Activated CD4-positive, alpha-beta T cell treated with anti-CD3 and anti-CD28 coated beads, Interleukin-10, Interleukin-2, amounts not matched to agents 100 ng/mL and 50 ng/mL, durations not matched to agents 16 hours and 8 hours (primary cell): ENCODE measurements at places on chromosomes 2 and 18.

GRCh38 chr2:3284657-3285630, 92.7 kb downstream of the EIPR1 start:
- no peak for DNase-seq

DNA sequence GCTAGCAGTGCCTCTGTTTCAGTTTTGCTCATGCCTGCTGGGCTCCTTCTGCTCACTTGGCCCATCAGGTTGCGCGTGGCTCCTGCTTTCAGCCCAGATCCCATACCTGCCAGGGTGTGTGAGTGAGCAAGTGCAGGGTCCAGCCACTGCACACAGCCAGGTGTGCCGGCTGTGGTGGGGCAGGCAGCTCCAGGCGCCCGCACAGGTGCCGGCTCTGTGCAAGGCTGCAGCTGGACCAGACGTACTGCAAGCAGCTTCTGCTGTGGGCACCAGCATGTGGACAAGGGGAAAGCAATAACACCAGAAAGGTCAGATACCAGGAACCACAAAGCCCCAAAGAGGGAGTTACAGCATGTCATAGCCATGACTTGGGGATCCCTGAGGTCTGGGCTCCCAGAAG, 5.6 kb upstream of the PCARE start:
- DNase-seq: no peak

GRCh38 chr2:106089611-106090010, 104.5 kb downstream of the UXS1 start:
- no peak for DNase-seq

- no peak for DNase-seq
Measured at GRCh38 chr2:133421516-133422324, 146.5 kb downstream of the NCKAP5 start.

DNA sequence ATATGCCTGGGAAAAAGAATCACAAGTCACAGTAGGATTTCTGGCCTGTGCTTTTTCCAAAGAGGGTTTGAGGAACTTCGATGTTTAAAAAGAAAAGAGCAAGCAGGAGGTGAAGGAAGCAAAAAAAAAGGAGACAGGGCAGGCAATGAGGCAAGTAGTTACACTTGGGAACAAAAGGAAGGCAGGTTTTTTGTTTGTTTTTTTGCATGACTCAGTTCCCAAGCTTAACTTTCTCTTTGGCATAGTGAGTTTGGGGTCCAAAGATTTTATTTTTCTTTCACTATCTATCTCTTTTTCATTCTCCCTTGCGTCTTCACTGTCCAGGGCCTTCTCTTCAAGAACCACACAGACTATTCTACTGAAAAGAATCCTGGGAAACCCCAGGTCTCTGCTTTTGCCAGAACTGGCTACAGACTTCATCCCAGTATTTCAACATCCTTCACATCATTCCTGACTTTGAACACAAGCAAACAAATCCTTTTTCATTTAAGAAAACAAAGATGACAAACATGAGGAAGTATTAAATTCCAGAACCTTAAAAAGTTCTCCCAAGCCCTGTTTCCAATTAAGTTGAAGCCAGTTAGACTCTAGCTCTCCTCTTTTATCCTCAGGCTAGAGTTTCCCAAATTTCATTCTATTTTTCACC, 210.7 kb upstream of the RND3 start:
- no peak for DNase-seq
